Fibroblast of skin of back (primary cell): ENCODE measurements at places on chromosomes 7 and 10.

DNA sequence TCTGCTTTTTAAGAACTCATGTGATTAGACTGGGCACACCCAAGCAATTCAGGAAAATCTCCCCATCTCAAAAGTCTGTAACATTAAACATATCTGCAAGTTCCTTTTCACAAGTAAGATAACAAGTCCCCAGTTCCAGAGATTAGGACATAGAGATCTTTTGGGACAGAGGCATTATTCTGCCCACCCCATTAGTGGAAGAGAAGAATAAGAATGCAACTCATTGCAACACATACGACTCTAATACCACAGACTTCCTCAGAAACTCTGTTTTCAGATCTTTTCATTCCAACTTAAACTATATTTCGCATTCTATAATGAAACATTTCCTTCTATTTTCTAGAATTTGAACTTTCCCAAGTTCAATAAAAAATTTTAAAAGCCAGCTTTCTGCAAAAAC, 137.7 kb downstream of the SEMA3C start:
- DNase-seq: no peak

DNA sequence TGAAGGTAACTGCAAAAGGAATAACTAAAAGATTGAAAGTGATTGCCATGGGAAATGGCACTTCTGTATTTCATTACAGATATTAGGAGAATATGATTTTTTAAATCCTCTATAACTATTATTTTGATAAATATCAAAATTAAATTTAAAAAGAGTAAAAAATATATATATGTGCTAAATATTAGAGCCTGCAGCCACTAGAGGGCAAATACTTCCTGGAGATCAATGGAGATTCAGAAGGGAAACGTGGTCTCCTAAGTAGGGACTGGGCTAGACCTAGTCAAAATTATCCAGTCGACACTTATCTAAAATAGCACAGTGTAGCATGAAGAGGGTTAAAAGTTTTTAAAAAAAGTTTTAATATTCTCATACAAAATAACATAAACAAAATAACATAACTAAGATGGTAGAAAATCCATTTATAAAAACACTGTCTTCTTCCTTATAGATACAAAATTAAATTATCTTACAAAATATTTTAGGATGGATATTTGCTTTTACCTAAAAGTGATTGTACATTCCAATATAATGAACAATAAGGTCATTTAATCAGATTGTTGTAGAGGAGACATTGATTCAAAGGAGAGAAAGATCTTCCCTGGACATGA, 434.3 kb downstream of the MDFIC start:
- peak; percentile 27 for DNase-seq

DNA sequence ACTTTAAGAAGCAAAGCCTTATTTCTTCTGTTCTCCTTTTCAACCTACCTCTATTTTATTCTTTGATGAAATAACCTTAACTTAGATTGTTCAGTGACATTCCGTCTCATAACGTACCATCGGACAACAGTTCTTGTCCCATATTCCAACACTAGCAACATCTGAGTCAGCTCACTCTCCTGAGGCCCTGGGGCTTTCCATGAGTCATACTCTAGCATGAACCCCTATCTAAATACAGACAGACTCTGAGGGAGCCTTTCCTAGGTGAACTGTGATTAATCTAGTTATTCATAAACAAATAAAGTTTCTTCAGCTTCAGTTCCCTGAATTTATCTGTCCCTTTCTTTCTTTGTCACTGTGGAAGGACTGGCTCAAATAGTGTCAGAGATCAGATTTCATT, 168.7 kb upstream of the LYZL1 start:
- DNase-seq: peak; percentile 42

- DNase-seq: no peak
These were observed 135.4 kb upstream of the FZD1 start for GRCh38 chr7:91128683-91129348.

- DNase-seq: no peak
These were observed 26.4 kb downstream of the PNPLA8 start for GRCh38 chr7:108499566-108499965.

DNA sequence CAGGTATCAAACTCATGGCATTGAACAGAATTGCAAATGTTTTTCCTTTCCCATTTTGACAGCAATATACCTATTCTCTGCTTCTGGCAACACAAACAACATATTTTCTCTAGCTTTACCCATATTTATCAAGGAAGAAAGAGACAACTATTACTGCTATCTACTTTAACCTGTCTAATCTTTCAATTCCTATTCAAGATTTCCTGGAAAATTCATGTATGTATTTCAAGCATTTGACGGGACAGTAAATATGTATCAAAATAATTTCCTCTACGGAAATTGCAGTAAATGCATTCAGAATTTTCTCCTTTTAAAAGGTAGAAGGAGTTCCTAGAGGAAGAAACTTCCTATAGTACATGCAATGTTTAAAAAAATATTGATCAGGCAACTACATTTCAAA, 179.3 kb upstream of the LRRN3 start:
- DNase-seq: no peak

DNA sequence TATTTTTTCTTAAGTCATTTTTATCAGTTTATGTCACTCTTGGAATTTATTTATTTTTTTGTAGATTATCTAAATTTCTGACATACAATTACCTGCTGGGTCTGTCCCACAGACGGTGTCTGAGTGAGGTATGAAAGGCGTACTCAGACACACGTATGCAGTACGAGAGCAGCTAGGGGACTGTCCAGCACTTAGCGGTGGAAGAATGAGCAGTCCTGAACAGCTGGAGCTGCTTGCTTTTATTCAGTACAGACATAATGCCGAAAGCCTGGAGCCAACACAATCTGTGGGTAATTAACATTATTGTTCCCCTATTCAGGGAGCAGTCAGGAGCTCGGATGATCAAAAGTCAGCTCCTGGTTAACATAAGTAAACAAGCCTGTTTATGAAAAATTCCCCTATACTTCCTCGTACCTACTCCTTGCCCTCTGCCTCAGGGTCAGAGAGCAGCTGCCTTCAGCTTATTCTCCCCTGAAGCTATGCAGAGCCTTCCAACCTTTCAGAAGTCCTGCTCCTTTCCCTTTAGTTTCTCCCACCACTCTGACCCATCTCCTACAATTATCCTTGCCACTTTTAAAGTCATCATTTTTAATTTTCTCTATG, 488.0 kb upstream of the POM121L12 start:
- no peak for DNase-seq

DNA sequence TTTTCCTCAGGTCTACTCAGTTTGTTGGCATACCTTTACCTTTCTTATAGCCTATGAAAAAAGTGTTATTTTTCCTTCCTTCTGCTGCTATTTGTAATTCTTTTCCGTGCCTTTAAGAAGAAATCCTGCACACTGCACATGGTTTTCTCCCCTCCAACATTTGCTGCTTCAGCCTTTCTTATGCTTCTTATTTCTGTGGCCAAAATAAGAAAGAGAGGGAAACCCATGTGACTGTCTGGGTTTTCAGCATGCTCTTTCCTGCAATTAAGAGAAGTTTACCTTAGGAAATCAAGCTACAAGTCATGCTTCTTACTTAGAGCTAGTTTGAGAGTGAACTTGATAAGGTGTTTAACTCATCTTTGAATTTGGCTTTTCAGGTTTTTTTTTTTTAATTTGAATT, 11.0 kb downstream of the TBC1D12 start:
- DNase-seq: no peak

GRCh38 chr7:43441231-43442130, 141.4 kb upstream of the STK17A start:
- no peak for DNase-seq

GRCh38 chr10:90138844-90139243, 437.5 kb downstream of the KIF20B start:
- no peak for DNase-seq

GRCh38 chr10:78194539-78195402, 161.1 kb downstream of the RPS24 start:
- peak; percentile 51 for DNase-seq

DNA sequence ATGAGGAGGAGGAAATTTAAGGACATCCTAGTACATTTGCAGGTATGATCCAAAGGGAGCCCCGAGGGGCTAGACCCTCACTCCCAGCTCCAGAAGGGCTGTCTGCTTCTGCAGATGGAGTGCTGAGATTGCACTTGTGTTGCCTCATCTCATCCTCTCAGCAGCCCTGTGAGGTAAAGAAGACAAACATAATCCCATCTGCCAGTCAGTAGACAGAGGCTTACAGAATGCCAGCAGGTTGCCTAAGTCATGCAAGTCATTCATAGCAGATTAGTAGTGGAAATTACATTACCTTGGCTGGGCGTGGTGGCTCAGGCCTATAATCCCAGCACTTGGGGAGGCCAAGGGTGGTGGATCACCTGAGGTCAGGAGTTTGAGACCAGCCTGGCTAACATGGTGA, 45.4 kb downstream of the BLVRA start:
- DNase-seq: no peak

DNA sequence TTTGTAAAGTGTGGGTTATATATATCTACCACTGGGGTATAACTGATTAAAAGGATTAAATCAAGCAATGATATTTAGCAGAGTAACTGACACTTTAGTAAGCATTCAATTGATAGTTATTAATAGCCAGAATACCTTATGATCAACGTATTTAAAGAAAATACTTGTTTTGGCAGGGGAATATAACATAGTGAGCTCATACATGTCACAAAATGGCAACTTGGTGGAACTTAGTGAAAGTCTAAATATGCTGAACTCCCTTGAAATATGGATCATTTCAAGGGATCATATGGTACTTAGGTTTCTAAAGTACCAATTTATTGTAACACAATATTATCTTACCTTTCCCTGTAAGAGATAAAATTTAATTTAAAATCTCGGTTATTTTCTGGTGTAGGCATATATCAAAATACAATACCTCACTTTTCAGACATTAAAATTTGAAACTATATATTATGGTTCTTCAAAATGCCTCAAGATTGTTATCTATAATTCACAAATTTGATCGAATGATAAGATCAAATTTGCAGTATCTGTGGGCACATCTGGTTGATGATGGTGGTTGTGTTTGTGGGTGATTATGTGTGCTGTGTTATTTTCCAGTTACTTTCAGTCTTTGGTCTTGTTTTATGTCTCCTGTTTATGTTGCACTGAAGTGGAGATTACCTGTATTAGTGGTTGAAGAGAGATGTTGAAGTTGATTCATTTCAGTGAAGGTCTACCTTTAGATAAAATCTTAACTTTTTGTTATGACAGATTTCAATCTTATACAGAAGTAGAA, 5.2 kb downstream of the ARL4A start:
- no peak for DNase-seq

DNA sequence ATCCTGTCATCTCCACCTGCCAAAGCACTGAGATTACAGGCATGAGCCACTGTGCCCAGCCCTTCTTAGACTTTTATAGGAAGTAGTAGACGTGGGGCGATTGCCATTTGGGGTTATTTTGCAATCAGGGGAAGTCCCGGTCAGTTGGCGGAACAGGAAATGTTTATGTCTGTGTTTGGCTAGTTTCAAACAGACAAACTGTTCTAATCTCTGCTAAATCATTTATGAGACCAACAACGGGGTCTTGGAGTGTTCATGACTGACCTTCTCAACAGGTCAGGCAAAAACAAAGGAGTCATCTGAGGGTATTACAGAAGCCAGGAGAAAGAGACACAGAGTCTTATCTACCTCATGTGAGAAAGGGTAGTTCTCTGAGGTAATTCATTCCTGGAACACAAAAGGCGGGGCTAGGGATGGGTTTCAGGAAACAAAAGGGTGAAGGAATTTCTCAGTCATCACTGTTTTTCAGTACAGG, 6.6 kb upstream of the TPK1 start:
- no peak for DNase-seq

GRCh38 chr7:147245274-147245673, 1128.7 kb downstream of the CNTNAP2 start:
- peak; percentile 49 for DNase-seq

DNA sequence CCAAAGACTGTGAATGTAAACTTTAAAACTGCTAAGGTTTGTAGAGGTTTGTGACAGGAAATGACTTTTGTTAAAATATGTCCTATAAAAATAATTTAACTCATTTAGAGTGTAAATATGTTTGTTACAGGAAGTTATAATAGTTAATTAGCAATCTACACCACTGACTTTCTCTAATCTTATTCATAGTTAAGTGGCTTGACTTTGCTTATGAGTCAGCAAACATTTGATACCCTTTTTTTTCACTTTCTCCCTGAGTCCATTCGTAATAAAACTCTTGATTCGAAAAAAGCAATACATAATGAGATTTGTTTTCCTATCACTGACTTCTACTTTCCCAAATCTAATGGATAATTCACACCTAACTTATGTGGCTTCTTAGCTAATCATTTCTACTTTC, 317.7 kb upstream of the SEMA3C start:
- DNase-seq: no peak

DNA sequence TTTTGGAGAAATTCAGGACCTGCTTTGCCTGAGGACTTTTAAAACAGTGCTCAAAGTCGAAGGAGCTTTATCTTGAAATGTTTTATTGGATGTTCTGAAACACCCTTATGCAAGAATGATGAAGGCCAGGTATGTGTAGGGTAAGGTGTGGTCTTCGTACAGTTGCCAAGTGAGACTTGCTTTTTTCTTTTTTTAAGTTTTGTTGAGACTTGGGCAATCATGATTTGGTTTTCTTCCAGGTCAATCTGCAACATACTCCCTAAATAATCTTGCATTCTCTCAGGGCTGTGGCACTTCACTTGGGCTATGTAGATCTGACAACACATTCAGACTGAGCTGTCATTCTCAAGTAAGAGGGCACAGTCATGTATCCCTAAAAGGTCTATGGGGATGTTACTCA, 75.0 kb downstream of the GATA3 start:
- DNase-seq: no peak

GRCh38 chr7:18437101-18437500, 58.4 kb upstream of the HDAC9 start:
- peak; percentile 32 for DNase-seq

- DNase-seq: peak; percentile 95
These were observed 70.4 kb downstream of the COA1 start for GRCh38 chr7:43658718-43659548.

DNA sequence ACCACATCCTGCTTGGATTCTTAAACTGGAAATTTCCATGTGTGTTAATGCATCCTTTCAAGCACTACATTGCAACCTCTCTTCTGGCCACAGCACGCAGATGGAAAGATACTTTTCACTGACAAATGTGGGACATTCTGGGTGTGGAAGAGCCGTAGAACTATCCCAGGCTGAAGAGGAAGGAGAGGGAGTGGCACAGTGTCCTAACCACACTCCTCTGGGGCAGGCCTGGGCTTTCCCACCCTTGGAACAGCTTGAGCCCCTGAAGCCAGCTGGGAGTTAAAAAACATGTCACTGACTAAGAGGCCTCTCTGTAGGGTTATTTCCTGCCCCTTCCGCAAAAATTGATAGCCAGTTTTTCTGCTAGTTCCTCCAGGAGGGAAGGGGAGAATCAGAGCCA, 34.0 kb upstream of the DNMBP start:
- DNase-seq: peak; percentile 54

DNA sequence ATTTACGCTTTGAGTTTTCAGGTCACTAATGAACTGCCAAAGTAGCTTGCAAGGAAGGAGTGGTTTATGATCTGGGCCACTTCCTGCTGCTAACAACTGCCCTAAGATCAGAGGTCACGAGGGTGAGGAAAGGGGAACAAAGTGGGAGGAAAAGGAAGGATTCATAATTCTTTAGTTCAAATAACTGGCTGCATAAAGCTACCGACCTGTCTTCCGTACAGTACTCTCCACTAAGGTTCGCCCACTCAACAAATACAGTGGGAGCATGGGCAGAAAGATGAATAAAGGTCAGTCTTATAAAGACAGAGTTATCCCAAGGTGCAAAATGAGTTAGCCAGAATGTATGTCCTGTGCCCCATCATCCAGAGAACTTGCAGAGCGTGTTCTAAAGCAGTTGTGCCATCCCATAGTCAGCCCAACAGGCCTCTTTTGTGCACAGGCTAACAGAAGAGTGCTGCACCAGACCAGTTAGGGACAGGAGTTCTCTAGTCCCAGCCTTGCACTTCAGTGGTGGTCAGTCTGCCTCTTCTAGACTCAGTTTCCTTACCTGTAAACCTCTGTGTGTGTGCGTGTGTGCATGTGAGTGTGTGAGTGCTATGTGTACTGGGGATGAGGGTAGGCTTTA, 65.9 kb downstream of the CREB3L2 start:
- no peak for DNase-seq
